ENCODE measurements at places on chromosomes 1 and 21.

GRCh38 chr1:229108598-229109201, 162.2 kb upstream of the RAB4A start:
- DNase-seq: no peak

- no peak for DNase-seq
These were observed 2.8 kb downstream of the REG4 start for GRCh38 chr1:119808491-119808890.

DNA sequence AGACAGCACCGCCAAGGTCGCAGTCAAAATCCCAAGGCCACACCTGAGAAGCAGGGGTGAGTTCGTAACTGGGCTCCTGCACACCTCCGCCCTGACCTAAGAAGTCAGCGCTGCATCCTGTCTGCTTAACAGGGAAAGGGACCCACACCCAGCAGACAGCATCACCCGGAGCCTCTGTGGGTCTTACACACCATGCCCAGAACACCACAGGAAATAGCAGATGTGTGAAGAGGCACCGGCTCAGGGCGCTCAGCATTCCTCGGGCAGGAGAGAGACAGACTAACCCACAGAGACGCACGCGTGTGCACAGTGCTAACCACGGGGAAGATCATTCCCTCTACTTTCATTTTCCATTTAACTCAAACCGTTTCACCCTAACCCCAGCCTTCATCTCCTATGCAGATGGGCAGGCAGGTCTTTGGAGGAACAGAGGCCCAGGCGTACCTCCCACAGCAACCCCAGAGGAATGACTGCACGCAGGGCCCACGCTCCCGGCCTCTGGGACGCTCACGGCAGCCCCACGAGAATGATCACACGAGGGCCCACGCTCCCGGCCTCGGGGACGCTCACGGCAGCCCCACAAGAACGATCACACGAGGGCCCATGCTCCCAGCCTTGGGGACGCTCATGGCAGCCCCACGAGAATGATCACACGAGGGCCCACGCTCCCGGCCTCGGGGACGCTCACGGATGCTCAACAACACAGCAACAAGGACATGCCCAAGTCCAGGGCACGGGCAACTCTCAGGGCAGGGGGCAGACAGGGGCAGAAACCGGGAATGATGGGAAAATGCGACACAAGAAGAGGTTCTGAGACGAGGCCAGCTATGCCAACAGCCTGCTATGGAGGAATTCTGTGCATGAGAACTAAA, 20.9 kb downstream of the POFUT2 start:
- no peak for DNase-seq

- DNase-seq: no peak
These were observed 507 bp downstream of the AK5 start for GRCh38 chr1:77282187-77282865.

DNA sequence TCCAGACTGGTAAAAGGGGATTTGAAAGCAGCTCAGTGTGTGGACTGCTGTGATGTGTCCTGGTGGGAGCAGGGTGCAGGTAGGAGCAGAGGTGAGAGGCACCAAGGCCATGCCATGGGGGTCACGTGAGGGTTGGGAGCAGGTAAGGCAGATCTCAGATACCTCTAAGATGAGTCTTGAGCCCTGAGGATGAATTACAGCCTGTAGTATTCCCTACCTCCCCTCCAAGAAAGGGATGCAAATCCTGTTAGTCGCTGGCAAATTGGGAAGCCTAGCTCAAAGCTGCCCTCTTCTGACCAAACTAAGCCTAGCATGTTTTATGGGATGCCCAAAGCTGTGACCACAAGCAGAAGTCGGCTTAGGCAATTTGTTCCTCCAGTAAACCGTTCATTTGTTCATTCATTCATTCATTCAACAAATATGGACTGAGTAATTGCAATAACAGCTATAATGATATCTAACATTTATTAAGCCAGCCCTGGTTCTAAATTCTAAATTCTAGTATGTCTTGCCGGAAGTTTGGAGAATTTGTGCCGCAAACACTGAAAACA, 3.9 kb upstream of the NUAK2 start:
- DNase-seq: peak; percentile 82

GRCh38 chr1:79437540-79437939, 431.0 kb upstream of the ADGRL4 start:
- DNase-seq: no peak

DNA sequence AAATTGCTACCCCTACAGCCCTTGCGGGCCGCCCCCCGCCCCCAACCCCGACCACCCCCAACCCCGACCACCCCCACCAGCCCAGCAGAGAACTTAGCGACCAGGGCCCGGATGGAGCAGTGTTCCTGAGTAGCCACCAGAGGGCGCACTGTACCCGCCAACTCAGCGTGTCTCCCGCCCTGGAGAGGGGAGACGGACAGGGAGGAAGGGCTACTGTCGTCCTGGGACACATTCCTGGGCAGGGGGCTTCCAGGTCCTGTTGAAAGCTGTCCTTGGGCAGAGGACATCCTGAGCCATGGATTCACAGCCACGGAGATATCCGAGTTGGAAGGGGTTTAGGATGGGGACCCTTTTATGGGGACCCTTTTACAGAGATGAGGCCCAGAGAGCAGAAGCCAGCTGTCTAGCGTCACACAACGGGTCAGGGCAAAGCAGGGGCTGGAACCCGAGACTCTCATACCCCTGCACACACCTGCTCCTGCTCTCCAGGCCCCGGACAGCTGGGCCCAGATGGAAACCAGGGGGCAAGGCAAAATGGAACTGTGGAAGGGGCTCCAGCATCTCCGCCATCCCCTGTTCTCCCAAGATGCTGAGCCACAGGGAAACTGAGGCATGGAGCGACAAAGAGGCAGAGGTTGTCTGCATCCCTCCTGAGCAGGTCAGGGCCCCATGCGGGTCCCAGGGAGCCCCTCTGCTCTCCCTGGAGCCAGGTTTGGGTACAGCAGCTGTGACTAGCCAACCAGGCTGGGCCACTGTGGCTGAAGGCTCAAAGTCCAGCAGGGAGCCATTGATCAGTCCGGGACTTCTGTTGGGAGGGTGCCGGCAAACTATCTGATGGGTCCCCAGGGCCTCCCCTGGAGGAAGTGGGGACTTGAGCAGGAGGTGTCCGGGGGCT, 25.0 kb upstream of the LAPTM5 start:
- DNase-seq: peak; percentile 79

DNA sequence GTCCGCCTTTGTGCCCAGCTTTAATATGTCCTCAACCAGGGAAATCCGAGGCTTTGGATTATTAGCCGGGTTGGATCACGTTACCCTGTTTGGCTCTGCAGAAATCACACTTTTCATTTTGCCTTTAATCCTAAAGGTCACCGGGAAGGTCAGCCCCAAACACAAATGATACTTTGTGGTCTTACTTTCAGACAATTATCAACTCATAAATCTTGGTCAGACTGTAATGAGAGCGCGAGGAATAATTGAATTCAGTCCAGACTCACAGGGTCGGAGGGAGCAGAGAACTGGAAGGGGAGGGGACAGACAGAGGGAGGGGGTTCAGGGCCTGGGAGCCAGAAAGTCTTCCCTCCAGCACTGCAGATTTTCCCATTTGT, 91.7 kb upstream of the NFIA start:
- no peak for DNase-seq

DNA sequence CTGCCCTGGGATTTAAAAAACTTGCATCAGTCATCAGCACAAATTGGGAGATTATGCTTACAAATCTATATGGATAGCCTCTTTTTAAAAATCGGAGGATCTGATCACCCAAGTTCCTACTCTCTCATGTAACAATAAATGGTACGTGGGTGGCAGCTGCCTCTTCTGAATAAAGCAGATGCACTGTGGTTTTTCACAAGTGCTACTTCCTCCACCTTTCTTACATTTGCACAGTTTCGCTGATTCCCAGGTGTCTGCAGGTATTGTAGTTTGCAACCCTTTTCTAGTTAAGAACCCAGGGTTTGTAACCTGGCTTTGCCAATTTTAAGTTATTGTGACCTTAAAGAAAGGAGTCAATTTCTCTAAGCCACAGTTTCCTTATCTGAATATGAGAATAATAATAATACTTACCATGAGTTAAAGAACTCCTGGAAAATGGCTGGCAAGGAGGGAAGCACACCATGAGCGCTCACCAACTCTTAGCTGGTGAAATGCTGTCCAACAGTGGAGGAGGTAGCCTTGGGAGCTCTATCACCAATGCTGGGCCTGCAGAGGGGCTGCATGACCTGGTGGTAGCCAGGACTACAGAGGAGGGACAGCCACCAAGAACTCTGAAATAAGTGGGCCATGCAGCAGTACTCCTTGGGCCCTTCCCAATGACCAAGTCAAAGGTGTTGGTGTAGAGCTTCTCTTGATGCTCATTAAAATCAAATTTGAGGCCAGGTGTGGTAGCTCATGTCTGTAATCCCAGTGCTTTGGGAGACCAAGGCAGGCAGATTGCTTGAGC, 30.2 kb upstream of the KCNA2 start:
- no peak for DNase-seq

DNA sequence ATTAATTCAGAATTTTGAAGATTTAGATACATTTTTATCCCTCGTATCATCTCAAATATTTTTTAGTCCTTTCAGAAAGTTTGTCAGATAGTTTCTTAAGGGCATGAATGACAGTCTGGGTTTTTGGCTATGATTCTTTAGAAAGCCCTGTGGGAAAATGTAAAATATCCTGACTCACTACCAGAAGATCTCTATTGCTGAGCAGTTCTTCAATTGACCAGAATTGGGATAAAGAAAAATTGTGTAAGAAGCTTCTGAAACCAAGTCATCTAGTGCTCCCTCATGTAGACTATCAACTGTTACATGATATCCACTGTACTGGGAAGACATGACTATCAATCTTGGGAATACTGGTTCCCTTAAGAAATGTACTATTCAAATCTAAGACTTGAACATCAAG, 608.3 kb upstream of the CHRM3 start:
- no peak for DNase-seq

DNA sequence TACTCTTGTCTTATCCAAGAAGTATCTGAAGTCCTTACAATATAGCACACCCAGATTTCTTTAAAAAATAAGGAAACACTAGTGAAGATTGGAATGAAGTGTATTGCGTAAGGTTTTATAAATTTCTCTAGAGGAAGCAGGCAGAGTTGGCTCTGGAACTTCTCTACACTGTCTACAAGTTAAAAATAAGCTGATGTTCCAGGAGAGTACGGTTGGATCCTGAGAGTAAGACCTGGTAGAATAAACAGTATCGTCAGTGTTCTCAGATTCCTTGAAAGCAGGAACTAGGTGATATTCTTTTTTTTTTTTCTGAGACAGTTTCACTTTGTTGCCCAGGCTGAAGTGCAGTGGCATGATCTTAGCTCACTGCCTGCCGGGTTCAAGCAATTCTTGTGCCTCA, 107.9 kb downstream of the USP25 start:
- no peak for DNase-seq

DNA sequence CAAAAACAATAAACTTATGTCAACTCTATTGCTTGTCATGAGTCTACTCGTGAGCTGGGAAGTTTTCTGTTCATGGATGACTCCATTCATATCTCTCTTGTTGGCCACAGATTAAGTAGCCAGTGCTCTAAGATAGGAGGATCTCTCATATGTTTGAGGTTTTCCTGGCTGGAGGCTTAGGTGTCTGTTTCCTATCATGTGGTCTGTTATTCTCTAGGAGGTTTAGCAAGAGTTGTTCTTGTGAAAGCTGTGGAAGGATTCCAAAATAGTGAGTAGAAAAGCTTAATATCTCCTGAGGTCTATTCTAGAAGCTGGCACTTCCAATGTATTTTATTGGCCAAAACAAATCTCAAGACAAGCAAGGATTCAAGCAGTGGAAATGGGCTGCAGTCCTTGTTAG, 5.8 kb upstream of the KRTAP20-2 start:
- DNase-seq: no peak

- DNase-seq: no peak
These were observed 13.3 kb upstream of the CD101 start for GRCh38 chr1:116988248-116988647.

All from NCI-H1092 treated with DMSO at 0.1 percent for 48 hours (cell line).